ENCODE measurements at places on chromosomes 6 and 20.
A peak's percentile ranks its signal among the peaks of the same experiment; 100 is the strongest.

- no peak for DNase-seq
Measured at GRCh38 chr6:119655124-119655523, 305.6 kb upstream of the MAN1A1 start.

GRCh38 chr6:111552241-111552744 is 53.4 kb downstream of the TRAF3IP2 start:
- peak; percentile 93 for DNase-seq

- DNase-seq: peak; percentile 54
Measured at GRCh38 chr20:53934421-53935343, 135.7 kb downstream of the BCAS1 start.

DNA sequence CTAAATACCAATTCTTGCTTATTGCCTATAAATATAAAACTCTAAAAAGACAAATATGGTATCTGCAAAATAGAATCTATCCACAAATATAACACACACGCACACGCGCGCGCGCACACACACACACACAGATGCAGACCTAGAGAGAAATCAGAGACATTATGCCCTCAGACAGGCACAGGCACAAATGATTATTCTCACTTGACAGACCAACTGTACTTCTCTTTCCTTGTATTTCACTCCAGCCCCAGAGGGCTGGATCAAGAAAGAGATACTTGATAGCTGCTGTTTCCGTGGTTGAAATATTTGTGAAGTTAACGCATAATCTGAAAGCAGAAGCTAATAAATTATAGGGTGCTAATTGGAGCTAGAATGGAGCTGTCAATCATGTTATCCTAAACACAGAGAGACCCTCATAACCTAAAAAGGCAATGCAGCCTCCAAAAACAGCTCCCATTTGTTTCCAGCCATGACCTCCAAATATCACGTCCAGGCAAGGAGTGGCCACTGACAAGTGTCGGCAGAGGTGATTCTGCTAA is 11.5 kb downstream of the VGLL2 start:
- DNase-seq: no peak

DNA sequence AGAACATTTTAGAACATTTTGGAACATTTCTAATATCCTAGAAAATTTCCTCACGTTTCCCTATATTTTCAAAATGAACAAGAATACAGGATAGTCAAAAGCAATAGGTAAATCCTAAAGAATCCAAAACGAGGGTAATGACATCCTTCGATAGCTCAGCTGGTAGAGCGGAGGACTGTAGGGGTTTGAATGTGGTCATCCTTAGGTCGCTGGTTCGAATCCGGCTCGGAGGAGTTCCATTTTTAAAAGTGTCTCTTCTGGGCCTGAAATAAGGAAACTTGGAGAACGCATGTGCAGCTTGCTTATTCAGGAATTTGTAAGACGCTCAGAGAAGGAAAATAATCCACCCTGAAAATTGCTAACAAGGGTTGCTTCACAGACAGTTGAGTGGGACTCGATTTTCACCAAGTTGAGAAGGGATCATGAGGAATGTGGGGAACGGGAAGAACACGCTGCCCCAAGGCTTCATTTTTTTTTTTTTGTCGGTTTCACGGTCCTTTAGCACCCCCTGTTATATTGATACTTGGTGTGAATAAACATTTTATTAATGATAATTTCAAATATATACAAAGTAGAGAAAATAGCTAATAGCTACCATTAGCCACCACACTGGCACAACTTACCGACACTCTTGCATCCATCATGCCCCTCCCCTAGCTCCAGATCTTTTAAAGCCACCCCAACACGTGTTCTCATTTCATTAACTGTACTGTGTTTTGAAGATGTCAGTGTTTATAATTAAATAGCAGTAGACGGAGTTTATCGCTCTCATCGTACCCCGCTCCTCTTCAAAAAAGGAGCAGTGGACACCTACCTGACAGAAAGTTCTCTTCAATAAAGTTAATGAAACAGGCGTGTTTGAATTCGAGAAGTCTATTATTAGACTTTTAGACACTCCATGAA is 1.8 kb upstream of the ABT1 start:
- peak; percentile 53 for DNase-seq

Measured in renal cortical epithelial cell (primary cell).